ENCODE measurements at places on chromosomes 5 and 9.

DNA sequence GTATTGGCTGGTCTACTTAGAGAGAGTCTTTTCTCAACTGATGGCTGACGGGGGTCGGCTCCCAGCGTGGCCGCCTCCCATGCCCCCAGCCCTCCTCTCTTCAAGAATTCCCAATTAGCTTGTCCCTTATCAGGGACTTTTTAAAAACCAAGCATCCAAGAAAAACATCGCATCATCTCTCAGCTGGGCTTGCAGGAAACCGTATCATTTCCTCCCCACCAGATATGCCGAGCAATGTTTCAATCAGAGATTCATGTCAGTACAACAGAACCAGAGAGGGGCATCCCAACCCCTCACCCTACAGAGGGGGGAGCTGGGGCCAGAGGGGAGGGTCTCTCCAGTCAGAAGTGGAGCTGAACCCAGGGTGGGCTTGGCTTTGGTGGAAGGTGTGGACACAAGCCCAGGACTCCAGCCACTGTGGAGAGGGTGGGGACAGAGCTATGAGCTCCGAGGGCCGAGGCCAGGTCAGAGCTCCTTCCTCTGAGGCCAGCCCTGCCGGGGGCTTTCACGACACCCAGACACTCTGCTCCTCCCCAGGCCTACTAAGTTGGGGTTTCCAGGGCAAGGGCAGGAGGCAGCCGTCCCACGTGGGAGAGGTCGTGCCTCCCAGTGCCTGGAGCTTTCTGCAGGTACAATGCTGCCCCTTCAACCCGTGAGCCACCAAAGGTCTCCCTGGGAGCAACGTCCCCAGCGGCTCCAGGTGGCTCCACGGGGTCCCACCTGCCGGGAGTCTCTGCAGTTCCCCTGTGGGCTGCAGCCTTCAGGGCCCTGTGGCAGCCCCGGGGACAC is 39.0 kb upstream of the TMEM250 start:
- no peak for DNase-seq

DNA sequence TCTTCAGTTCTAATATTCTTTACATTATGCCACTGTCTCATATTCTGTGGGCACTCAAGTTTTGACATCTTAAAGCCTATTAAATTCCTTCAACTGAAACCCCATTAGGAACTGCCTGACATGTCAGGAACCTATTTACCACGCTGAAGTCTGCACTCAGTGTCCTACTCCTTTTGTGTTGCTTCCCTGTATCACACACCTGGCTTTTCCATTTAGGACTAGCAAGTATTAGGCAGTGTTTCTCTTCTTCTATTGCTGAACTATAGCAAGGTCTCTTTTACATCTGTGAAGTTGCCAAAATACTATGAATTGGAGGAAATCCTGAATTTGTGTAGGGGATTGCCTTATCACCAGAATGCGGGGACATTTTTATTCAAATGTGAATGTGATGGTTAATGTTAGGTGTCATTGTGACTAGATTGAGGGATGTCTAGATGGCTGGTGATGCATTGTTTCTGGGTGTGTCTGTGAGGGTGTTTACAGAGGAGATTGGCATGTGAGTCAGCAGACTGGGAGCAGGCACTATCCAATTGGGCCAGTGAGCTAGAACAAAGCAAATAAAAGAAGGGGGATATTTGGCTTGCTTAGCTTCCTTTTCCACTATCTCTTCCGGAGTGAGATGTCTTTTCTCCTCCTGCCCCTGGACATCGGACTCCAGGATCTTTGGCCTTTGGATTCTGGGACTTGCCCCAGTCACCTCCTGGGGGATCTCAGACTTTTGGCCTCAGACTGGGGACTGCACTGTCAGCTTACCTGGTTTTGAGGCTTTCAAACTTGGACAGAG is 21.2 kb upstream of the VCAN start:
- DNase-seq: no peak

- DNase-seq: no peak
Observed at GRCh38 chr5:17852111-17852510, 217.9 kb downstream of the TAF11L14 start.

DNA sequence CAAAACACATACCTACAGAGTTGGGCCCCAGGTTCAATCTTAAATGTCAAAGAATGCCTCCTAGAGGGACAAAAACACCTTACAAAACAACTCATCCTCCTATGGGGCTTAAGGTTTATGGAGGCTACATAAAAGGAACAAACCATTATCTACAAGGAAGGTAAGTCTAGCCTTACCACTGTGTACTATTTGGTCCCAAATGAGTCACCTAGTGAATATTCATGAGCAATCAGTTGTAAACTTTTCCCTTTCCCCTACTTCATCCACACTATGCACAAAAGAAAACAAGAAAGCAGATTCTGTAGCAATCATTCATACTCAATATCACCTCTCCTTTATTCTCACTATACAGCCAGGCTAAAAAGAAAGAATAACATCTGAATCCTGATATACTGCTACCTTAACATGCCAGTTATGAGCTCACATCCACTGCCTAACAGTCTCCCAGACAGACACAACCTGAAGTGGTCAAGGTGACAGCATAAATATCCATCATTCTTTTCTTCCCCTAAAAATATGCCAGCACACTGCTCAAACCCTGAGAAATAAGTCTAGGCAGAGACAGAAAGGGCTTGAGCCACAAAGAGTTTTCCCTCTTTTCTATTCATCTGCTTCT is 6.2 kb downstream of the OXCT1 start:
- no peak for DNase-seq

DNA sequence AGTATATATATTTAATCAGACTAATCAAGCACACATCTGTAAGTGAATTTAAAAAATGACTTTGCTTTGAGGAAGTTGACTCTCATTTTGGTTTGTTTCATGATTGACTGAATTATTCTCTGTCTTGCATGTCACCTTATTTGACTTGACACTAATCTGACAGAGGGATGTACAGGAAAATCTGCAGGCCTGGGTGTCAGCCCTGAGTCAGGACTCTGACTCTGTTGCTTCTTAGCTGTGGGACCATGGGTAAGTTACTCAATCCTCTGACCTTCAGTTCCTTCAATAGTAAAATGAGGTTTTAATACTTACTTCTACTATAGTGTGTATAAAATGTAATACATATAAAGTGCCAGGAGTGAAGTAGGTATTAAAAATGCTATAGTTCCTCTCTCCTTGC is 415.9 kb downstream of the ARHGEF28 start:
- DNase-seq: no peak

DNA sequence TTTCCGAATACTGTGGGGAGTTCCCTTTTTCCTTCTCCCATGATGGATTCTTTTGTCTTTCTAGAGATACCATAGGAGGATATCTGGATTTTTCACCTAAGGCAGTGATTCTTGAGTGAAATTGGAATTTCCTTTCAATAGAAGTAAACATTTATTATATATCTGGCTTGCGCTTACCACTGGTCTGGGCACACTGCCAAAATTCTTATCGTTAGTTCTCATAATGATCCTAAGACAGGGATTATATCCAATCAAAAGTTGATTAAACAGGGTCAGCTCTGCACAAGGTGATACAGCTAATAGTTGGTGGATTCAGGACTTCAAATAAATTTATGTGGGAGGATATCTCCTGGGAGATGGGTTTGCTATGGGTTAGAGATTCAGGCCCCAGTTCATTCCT is 9.6 kb downstream of the TLE4 start:
- DNase-seq: no peak

DNA sequence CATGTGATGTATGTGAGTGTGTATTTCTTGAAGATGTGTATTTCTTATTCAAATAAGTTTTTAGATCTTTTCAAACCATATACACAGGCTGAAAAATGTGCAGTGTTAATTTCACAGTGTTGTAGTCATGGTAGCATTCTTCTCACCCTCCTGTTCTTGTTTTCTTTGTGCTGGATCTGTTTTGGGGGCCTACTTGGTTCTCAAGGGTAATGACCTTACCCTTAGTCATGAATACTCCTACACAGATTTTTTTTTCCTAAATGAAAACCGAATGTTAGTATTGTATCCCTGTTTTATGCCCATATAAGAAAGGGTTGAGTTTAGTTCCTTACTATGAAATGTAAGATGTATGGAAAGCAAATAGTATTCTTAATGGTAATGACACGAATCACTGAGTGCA is 88.0 kb downstream of the SLC44A1 start:
- no peak for DNase-seq

DNA sequence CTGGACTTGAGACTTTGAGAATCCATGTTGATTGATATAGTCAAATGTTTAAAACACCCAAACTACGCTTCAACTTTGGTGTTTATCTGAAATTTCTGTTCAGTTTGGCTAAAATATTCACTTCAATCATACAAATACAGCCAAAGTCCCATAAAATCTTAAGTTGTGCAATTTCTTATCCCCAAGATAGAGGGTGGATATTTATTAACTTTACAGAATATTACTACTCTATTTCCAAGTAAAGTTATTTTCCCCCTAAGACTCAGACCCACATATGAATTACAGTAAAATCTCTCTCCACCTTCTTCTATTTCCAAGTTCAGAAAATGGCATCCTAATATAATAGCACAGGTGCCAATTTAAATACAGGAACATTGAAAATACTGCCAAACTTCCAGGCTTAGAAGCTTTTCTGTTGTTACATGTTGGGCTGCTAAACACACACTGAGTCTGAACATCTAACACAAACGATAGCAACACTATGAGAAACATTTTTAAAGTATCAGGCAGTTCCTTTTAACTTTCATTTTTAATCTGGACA is 290.3 kb downstream of the EBF1 start:
- no peak for DNase-seq

DNA sequence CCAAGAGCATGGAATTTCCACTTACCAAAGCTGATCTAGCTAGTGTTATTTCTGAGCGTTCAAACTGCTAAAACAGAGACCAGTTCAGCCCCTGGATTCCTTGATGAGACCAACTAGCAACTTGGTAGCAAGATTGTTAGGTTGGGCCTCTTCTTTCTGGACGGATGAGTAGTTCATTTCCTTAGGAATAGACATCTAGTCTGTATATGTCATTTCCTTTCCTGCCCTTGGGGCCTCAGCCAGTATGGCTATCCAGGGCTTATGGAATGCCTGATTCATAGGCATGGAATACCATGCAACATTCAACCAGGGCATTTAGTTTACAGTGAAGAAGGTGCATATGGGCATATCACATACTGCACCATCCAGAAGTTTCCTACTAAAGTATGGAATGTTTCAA is 14.5 kb upstream of the LPAR1 start:
- no peak for DNase-seq

- DNase-seq: no peak
Observed at GRCh38 chr5:1958211-1959010, 75.7 kb upstream of the IRX4 start.

DNA sequence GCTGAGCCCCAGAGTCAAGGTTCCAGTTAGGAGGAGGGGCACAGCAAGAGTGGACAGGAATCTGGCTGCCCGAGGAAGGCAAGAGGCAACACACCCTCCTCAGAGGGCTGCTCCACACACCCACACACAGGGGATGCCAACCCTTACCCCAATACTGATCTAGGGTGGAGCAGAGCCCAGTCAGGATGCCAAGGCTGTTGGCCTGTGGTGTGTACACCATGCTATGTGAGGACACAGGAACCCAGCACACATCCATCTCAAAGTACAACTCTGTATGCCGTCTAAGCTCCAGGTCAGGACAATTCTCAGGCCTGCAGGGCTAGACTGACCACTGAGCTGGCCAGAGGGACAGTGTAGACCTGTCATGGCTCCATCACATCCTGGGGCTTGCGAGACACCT is 2.6 kb downstream of the SEPTIN8 start:
- no peak for DNase-seq

DNA sequence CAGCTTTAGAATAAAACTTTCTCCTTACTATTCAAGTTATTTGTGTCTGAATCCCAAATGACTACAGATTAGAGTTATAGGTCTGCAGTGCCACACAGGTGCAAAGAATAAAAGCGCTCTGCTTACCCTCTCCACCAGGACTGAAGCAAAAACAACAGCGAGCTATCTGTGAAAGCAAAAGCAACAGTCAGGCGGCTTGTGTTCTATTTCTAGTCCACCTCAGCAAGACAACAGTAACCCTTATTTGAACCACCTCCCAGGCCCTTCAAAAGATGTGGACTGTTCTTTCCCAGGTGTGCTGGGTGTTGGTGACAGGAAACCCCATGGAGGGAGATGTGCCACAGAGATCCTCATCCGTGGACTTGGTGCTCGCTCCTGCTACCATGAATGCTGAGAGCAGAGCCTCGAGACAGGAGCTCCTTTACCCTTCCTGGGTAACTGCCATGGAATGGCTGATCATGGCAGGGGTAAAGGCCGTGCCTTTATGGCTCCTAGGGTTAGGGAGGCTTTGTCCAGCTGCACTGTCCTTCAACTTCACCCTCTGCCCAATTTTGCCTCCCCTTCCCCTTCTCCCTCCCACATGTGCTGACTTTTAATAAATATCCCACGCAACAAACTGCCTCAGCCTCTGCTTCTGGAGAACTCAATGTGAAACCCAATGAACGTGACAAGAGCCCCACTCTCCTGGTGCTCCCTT is 108.6 kb downstream of the SERINC5 start:
- DNase-seq: no peak

DNA sequence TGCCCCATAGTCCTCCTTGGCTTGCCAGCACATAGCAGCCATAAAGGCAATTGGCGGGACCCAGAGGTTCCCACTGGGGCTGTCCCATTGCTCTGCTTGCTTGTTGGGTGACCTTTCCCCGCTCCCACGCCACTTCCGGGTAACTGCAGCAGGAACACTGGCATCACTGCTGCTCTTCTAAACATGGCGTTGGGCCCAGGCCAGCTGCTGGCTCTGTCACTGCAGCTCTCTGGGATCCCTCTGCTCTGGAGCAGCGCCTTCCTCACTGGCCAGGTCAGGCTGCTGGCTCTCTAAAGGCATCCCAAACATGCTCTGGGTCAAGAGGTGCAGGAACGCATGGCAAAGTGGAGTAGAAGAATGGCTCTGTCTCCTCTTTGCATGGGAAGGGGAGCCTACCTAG is 92.9 kb downstream of the DRD1 start:
- no peak for DNase-seq

DNA sequence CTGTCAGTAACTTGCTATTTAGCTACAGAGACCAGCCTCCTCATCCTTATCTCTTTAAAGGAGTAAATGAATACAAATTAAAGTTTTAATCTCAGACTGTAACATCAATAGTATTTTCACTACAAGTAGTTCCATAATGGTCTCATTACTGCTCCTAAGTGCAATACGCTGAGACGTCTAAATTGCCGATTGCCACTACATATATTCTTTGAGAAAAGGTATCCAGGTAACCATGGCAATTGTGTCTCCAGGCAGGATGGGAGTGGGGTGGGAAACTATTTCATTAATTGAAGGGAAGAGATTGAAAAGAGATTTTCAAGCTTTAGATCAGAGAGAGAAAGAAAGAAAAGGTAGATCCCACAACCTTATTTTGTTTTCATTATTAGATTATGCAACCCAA is 65.5 kb upstream of the PPP2R2B start:
- DNase-seq: no peak

GRCh38 chr5:102946971-102947370 is 173.0 kb downstream of the GIN1 start:
- no peak for DNase-seq

GRCh38 chr9:114532561-114533237 is 27.4 kb upstream of the WHRN start:
- no peak for DNase-seq

- DNase-seq: no peak
Observed at GRCh38 chr5:93161661-93162654, 419.1 kb downstream of the NR2F1-AS1 start.

GRCh38 chr5:75678155-75678554 is 39.1 kb downstream of the POC5 start:
- no peak for DNase-seq

Measured in NCI-H774 (cell line).